ENCODE measurements at places on chromosomes 12 and 14. TPM values are rescaled to one million over a fixed set of nuclear protein-coding genes. Genes with fewer than 3 reads are reported as not detected.

The NRXN3 gene
- not detected for total RNA-seq

The SSPN gene
- not detected for total RNA-seq

The FAM216A gene
- 66.0 TPM for total RNA-seq

The BDKRB1 gene
- total RNA-seq = not detected

DNA sequence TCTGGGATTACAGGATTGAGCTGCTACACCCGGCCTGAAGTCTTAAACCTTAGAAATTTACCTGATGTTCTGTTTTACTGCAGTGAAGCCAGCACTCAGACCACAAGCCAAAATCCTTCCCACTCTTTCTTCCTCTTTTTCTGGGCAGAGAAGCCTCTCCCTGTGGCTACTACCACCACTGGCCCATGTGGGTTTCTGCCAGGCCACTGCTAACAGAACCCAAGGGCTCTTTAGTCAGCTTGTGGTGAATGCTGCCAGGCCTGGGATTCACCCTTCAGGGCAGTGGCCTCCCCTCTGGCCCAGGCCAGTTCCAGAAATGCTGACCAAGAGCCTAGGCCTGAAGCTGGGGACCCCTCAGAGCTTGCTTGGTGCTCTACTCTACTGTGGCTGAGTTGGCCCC, 35.3 kb downstream of the GAS2L3 start:
- H3K4me3 ChIP-seq = no peak overlapping the region
- no peaks in the 10 kb centered on the region for H3K4me1 ChIP-seq
- peaks cover 4% of the 10 kb centered on the region for H3K27me3 ChIP-seq
- DNase-seq = no peak

DNA sequence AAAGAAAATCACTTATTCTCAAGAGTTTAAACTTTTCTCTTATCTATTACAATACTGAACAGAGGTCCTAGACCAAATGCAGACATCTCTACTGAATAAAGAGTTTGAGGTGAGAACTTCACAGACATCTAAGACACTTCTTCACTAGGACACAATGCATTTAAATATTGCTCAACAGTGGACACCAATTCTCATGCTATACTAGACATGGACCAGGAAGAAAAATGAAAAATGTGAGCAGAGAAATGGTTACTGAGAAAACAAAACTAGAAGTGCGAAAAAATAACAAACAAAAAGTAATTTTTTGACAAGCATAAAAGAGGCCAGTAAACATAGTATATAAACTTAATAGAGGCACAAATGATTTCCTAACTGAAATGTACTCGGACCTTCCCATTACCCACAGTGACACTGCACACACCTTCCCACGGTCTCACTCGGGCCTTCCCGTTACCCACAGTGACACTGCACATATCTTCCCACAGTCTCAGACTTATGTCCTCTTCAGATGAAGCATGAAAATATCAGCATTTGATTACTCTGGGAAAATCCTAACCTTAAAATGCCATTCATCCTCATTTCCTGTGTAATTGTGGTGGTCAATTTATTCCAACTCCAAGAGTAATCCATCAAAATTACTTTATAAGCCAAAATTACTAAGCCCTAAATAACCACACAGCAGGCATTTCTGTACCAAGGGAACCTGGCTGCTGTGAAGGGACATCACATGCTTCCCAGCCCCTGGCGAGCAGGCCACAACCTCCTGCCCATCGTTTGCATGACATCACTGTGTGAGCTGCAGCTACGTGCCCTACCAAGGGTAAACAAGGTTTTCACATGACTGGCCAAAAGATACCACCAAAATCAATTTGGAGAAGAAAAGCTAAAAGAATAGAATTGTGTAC, 6.4 kb downstream of the SLC15A4 start:
- DNase-seq = no peak
- H3K36me3 ChIP-seq = peaks cover 65% of the 10 kb centered on the region
- H3K4me3 ChIP-seq = no peak overlapping the region

DNA sequence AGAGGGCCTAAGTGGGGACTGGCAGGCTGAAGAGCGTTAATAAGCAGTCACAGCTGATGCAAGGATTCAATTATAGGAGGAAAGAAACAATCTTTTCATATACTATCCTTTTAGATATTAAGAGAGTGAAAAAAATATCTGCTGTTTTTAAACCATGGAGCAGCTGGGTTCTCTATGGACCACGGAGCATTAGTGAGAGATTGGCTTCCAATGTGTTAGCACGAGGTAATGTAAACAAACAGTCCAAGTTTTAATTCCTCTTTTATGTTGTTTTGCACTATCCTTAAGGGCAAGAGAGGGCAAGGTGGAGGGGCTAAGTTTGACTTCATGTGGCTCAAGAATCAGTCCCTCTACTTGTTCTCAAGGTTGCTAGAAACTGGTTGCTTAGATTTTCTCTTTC, 30.9 kb downstream of the CDKN1B start:
- peaks cover 5% of the 10 kb centered on the region for H3K36me3 ChIP-seq
- H3K4me3 ChIP-seq = no peak overlapping the region
- no peaks in the 10 kb centered on the region for H3K27me3 ChIP-seq

- peaks cover 55% of the 10 kb centered on the region for H3K4me1 ChIP-seq
- no peaks in the 10 kb centered on the region for H3K27me3 ChIP-seq
- H3K36me3 ChIP-seq = peaks cover 22% of the 10 kb centered on the region
- peak; percentile 33 for DNase-seq
- H3K4me3 ChIP-seq = peak overlapping the region; percentile 80
These were observed 60.2 kb downstream of the PLXNC1 start for GRCh38 chr12:94208622-94208966.

DNA sequence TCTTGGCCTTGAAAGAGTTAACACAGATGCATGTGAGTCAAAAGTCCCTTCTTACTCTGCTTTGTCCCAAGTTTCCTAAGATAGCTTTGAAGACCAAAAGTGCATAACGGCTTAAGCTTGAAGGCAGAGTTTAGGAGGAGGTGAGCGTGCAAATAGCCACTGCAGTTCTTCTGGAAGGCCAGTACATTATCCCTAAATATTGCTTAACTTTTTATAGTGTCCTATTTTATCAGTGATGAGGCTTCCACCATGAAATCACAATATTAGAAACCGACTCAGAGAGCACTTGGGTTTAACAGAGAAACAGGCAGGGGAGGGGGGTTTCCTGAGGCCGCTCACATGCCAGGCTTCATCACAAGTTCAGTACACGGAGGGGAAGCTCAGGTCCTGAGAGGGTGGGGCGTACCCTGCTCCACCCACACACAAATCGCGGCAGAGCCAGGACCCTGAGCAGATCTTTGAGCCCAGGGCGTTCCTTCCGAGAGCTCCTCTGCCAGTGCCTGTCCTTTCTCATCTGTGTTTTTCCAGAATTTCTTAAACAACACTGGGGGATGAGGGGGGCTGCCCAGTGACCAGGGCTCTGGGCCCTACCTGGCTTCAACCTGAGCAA, 26.8 kb upstream of the BDKRB2 start:
- H3K4me1 ChIP-seq = peaks cover 2% of the 10 kb centered on the region
- H3K36me3 ChIP-seq = no peaks in the 10 kb centered on the region
- peaks cover 6% of the 10 kb centered on the region for H3K27me3 ChIP-seq

DNA sequence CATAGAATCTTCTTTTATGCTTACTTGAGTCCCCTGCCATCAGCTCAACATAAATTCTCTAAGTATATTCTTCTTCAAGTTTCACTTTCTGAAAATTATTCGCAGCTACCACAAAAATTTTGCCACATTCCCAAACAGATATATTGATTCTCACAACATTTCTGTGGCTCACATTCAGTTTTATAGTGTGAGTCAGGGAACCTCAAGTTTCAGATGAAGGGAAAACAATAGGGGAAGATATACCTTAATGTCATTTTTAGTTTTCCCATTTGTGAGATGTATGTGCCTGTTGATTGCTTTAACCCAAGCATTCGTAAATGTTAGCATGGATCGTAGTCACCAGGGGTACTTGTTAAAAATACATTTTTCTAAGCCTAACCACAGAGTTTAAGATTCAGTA, 465.8 kb downstream of the CCER1 start:
- no peak overlapping the region for H3K27ac ChIP-seq
- H3K4me1 ChIP-seq = no peaks in the 10 kb centered on the region
- no peaks in the 10 kb centered on the region for H3K27me3 ChIP-seq
- no peak overlapping the region for H3K4me3 ChIP-seq
- no peak for DNase-seq

DNA sequence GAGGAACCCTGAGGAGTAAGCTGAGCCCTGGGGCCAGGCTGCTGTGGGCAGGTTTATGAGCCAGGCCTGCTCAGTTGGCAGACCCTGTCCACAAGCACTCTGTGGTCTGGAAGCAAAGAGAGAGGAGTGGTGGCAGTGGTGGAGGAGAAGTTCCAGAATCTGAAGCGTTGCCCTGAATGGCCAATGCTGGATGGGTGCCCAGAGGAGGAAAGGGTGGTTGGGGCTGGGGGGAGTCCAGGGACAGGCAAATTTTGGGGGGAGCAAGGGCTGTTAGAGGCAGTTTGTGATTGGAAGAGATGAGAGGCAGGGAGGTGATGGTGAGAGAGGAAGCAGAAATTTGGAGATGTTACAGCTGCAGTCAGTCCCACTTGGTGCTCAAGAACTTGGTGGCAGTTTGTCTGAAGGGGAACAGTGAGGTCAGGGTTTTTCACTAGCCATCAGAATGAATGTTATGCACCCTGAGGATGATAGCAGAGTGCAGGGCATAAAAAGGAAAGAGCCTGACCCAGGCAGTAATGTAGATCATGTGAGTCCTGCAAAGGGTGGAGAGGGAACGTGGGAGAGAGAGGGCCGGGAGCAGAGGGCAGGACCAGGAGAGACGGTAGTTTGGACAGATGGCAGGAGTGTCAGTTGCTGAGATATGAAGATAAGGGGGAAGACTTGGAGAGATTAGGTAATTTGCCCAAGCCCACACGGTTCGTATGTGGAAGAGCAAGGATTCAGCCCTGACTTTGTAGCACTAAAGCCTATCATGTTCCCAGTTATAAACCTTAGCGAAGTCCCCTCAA, 51.2 kb downstream of the GALNT8 start:
- H3K36me3 ChIP-seq = no peaks in the 10 kb centered on the region
- DNase-seq = no peak
- H3K27ac ChIP-seq = no peak overlapping the region
- H3K27me3 ChIP-seq = peaks cover 3% of the 10 kb centered on the region
- no peak overlapping the region for H3K4me3 ChIP-seq

- H3K4me1 ChIP-seq = peaks cover 26% of the 10 kb centered on the region
- no peak for DNase-seq
- no peak overlapping the region for H3K27ac ChIP-seq
- peaks cover 7% of the 10 kb centered on the region for H3K27me3 ChIP-seq
- H3K36me3 ChIP-seq = no peaks in the 10 kb centered on the region
These were observed 115.2 kb upstream of the NCOR2 start for GRCh38 chr12:124682425-124683151.

- DNase-seq = no peak
- H3K4me3 ChIP-seq = no peak overlapping the region
- no peaks in the 10 kb centered on the region for H3K36me3 ChIP-seq
- no peaks in the 10 kb centered on the region for H3K4me1 ChIP-seq
- no peaks in the 10 kb centered on the region for H3K27me3 ChIP-seq
- no peak overlapping the region for H3K27ac ChIP-seq
These were observed 1995.9 kb upstream of the SEL1L start for GRCh38 chr14:83529531-83529930.

- no peak for DNase-seq
- no peaks in the 10 kb centered on the region for H3K4me1 ChIP-seq
- H3K27me3 ChIP-seq = no peaks in the 10 kb centered on the region
- H3K27ac ChIP-seq = peak overlapping the region; percentile 28
- H3K36me3 ChIP-seq = no peaks in the 10 kb centered on the region
These were observed 94.6 kb upstream of the PRICKLE1 start for GRCh38 chr12:42683933-42684801.

- no peaks in the 10 kb centered on the region for H3K27me3 ChIP-seq
- no peaks in the 10 kb centered on the region for H3K4me1 ChIP-seq
- no peak for DNase-seq
- H3K4me3 ChIP-seq = no peak overlapping the region
These were observed 12.8 kb upstream of the BEGAIN start for GRCh38 chr14:100599981-100600380.

All from activated naive CD8-positive, alpha-beta T cell treated with anti-CD3 and anti-CD28 coated beads for 36 hours (primary cell).